ENCODE measurements at places on chromosomes 1 and 21.

GRCh38 chr1:26361605-26362122, 7.7 kb upstream of the CRYBG2 start:
- DNase-seq, result no peak

DNA sequence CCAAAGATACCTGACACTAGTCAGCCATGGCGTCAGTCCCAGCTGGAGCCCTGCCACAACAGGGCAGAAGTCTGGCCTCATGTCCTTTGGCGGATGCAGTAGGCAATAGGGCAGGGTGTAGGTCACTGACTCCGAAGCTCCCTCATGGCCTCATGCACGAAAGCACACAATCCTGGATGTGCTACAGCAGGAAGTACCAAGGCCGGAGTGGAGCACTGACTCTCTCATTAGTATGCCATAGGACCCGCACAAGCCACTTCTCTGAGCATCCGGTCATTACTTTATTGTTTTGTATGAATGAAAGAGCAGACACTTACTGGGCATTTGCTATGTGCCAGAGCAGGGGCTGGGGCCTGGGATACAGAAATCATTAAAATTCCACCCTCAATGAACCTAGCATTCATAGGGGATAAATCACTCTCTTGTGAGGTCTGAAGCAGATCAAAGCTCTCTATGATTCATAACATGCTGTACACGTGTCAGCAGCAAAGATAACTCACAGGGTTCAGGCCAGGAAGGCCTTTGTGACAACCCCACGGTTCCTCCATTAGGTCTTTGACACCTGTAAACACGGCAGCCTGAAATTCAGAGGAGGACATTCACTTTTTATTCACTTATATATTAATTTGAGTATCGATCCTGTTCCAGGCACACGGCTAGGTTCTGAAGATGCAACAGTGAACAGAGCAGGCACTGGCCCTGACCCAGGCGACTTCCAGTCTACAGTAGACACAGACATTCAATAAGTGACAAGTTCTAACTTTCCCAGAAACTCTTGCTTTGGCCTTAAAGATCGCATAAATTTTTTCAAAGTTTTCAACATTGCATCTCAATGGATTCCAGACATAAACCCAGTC, 357.9 kb upstream of the USP24 start:
- no peak for DNase-seq

- no peak for DNase-seq
These were observed 2.1 kb downstream of the PLA2G2E start for GRCh38 chr1:19921310-19921709.

DNA sequence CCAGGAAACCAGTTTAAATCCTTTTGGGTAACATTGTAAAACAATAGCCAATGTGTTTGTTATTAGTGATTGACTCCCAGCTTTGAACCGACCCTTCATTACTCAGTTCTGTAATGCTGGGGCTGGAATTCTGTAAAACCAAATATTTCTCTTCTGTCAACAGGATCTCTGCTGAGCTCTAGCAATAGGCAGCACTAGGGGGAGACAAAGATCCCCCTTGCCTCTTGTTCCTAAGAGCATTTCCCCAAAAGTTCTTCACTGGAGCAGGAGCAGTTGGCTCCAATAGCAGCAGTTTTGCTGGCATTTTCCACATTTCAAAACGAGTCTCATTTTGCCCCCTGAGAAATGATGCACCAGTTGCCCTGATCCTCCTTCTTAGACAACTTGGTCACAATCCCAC, 1671.1 kb downstream of the MRPL39 start:
- no peak for DNase-seq

DNA sequence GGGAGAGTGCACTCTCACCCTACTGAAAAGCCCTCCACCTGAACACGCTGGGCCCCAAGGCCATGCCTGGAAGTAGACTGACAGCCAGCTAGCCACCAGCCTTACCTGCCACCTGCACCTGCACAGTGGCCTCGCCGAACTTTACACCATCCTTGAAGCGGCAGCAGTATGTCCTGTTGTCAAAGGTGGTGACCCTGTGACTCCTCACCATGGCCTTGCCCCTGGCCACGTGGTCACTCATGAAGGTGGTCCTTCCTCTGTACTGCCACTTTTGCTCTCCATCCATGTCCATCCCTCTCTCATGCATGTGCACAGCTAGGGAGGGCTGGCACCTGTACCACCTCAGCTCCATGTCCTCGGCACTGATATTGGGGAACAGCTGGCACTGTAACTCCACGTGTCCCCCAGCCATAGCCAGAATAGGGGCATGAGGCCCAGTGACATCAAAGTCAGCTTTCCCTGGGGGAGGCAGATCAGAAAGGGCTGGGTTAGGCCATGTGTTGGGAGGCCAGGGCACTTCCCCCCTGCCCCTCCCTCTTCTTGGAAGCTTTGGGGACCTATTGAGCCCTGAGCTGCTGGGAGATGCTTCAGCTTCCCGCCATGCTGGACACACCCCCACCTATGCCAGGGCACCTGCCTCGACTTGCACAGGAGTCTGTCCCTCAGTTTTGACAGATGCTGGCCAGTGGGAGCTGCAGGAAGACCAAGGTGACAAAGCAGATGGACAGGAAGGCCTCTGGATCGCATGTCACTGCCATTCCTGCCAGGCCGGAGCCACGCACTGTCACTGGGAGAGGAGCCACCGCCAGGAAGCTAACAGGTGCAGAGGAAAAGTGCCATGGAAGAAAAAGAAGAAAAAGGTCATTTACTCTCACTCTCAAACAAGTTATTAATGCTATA, 24.6 kb downstream of the RNF187 start:
- DNase-seq, result no peak

DNA sequence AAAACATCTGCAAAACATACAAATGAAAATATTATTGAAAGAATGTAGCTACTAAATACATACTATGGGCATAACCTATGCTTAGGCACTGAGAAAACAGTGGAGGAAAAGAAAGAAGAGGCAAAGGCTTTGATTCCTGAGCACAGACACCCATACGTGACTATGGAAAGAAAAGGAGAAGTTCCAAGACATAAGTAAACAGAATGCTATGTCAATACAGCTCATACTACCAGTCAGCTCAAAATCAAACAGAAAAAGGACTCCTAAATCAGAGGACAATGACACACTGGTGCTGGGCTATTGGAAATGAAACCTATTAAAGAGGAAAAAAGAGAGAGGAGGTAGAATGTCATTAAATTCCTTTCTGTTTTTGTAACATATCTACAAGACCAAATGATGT, 225.4 kb downstream of the SMYD3 start:
- DNase-seq, result no peak

DNA sequence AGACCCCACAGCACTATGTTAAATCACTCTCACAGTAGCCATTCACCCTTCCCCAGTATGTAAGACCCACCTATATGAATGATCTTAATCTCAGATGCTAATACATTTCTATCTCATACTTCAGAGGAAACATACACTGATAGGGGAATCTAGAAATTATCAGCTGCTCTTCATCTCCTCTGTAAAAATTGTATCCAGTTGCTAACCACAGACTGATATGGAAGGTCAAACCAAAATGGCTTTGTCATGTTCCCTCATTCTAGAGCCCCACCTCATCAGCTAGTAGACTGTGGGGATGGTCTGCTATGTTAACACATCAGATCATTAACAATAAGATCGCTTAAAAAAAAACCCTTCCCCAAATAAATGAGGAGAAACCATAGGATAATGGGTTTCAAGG, 71.7 kb downstream of the UBR4 start:
- DNase-seq, result no peak

GRCh38 chr21:38567335-38567969, 69.2 kb upstream of the ERG start:
- no peak for DNase-seq

Measured in upper lobe of right lung (tissue), 1 donor.